Ascending aorta (tissue), 2 donors: ENCODE measurements at places on chromosomes 6 and 20. TPM values are rescaled to one million over a fixed set of nuclear protein-coding genes. Genes with fewer than 3 reads are reported as not detected.
A peak's percentile ranks its signal among the peaks of the same experiment; 100 is the strongest.

Gene CTAGE9
- not detected for total RNA-seq

DNA sequence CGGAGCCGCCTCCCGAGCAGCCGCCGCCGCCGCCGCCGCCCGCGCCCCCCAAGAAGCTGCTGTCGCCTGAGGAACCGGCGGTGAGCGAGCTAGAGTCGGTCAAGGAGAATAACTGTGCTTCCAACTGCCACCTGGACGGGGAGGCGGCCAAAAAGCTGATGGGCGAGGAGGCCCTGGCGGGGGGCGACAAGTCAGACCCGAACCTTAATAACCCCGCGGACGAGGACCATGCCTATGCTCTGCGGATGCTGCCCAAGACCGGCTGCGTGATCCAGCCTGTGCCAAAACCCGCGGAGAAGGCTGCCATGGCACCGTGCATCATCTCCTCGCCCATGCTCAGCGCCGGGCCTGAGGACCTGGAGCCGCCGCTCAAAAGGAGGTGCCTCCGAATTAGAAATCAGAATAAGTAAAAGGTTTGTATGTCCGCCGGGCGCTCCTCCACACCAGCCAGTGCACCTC lies 145.2 kb downstream of the SOBP start:
- no peak for DNase-seq

- DNase-seq = no peak
Measured at GRCh38 chr6:161379834-161380582, 106.1 kb upstream of the AGPAT4 start.

DNA sequence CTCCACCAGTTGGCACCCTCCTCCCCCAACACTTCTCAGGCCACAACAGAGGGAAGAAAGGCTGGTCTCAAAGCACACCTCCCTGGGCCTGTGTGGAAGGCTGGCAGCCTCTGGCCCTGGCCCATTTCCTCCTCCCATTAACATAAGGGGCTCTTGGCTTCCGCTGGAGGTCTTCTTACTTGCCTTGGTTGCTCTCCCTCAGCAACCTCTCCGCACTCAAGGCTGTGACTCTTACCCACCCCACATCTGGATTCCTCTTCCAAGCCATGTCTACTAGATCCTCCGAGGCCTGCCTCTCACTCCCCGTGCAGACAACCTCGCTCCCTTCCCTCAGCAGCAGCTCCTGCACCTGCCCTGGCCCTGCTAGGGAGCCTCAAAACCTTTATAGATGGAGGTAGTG lies 112.2 kb upstream of the PRND start:
- DNase-seq = peak; percentile 54

GRCh38 chr20:22925613-22925983 lies 109.5 kb upstream of the SSTR4 start:
- no peak for DNase-seq

DNA sequence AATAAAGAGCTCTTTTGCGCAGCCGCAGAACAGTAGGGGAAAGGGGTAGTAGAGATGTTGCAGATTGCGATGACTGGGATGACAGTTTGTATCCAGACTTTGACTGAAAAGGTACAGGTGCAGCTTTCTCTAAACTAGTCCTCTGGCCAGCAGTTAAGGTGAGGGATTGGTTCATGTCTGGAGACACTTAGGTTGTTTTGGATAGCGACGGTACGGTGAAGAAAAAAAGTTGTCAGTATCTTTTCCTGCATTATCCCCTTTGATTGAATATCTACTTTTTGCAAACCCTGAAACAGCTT lies 537 bp downstream of the PRR3 start:
- no peak for DNase-seq

DNA sequence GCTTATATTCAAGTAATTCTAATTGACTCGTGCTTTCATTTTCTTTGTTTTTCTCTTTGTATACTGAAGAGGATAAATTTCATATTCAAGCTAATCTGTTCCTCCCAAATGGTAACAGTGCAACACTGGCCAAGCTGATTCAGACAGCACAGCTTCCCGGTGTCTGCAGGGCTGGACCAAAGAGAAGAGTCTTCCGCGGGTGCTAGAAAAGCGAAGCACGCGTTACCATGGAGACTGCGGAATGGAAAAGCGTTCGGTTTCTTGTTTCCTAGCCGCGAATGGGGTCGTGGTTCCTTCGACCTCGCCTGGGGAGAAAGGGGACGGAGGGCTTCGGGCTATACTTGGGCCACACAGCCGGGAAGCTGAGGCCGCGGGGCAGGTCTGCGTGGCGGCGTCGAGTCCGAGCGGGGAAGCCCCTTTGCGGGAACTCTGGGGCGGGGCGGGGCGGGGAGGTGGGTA lies 6.2 kb upstream of the ZNF311 start:
- DNase-seq = peak; percentile 67

DNA sequence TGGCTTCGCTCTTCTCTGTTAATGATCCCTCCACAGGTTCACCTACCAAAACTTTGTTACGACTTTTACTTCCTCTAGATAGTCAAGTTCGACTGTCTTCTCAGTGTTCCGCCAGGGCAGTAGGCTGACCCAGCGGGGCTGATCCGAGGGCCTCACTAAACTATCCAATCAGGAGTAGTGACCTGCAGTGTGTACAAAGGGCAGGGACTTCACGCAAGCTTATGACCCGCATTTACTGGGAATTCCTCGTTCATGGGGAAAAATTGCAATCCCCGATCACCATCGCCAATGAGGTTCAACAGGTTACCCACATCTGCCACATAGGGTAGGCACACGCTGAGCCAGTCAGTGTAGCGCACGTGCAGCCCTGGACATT lies 771.4 kb upstream of the DEFB115 start:
- DNase-seq = no peak

- no peak for DNase-seq
Measured at GRCh38 chr6:404685-405423, 13.3 kb downstream of the IRF4 start.
